ENCODE measurements at places on chromosomes 4 and X.
A peak's percentile ranks its signal among the peaks of the same experiment; 100 is the strongest.

GRCh38 chr4:127182687-127183086, 450.1 kb upstream of the INTU start:
- no peak for DNase-seq

- DNase-seq = no peak
Measured at GRCh38 chrX:68865300-68865699, 36.5 kb downstream of the EFNB1 start.

DNA sequence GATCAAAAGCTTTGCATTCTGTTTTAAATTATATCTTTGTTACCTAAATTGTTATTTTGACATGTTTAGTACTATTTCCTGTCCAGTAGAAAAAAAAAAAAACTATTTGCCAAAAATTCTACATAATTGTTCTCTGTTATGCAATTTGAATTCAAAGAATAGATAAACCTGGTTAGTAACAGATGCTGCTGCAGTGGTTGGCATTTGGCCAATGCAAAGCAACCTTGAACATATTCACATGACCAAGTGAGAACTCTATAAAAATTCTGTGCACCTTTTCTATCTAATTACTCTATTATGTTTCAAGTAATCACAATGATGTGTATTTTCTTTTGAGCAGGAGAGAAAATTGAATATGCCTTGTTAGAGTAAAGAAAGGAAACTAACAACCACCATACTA, 1473.4 kb downstream of the RPA4 start:
- no peak for DNase-seq

GRCh38 chr4:27807207-27807606, 946.6 kb downstream of the STIM2 start:
- DNase-seq = no peak

GRCh38 chr4:8540991-8541390, 39.2 kb upstream of the GPR78 start:
- DNase-seq = peak; percentile 49

DNA sequence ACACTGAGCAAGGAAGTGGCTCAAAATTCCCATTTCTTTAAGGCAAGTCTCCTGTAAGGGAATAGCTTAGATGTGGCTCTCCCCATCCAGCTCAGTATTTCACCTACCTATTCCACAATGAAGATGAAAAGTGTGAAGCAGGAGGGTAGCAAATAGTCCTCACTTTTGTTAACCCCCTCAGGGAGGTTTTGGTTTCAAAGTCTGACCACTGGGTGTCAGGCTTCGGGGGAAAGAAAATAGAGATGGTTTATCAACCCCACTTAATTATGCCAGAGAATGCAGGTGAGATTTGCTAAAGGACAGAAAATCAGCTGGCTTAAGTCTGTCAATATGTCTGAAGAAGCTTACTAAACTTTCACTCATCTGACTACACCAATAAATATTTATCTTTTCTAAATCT, 69.5 kb downstream of the DHX15 start:
- DNase-seq = no peak

- peak; percentile 14 for DNase-seq
Measured at GRCh38 chrX:29281078-29281742, 694.0 kb downstream of the IL1RAPL1 start.

GRCh38 chr4:2249526-2250356, 7.8 kb upstream of the HAUS3 start:
- DNase-seq = peak; percentile 59

- DNase-seq = peak; percentile 66
Measured at GRCh38 chr4:8000721-8001491, 61.2 kb upstream of the AFAP1 start.

DNA sequence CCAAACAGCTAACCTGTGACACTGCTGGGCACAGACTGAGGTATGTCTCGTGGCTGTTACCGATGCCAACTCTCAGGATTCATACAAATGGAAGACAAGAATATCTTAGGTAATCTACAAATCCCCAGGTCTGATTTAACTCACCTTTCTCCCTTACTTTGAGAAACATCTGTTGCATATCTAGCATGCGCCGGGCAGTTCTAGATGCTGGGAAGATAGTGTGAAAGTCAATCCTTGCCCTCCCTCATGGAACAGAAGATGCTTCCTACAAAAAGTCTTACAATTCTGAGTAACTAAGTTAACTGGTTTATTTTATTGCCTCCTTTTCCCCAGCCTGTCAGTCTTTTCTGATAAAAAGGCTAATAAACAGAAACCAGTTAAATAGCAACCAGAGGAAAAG, 212.2 kb upstream of the FAT1 start:
- no peak for DNase-seq

- DNase-seq = no peak
Measured at GRCh38 chr4:87977521-87978278, 2.2 kb downstream of the SPP1 start.

- DNase-seq = no peak
Measured at GRCh38 chr4:139686130-139686529, 20.5 kb downstream of the MGST2 start.

DNA sequence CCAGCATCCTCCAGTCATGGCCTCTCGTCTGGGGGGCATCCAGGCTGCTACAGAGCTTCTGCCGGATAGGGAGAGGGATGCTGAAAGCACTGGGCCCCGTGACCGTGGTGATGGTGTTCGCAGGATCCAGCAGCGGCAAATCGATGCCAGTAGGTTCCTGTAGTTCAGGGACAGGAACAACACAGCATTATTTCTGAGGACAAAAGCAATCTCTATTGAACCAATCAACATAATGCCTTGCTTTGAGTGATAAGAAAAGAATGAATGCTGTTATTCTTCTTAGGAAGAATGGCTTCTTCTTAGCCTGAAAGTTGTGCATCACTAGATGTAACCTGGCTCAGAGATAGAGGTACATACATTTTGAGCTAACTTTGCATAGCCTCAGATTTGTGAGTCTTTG, 378.6 kb downstream of the UNC5C start:
- no peak for DNase-seq

DNA sequence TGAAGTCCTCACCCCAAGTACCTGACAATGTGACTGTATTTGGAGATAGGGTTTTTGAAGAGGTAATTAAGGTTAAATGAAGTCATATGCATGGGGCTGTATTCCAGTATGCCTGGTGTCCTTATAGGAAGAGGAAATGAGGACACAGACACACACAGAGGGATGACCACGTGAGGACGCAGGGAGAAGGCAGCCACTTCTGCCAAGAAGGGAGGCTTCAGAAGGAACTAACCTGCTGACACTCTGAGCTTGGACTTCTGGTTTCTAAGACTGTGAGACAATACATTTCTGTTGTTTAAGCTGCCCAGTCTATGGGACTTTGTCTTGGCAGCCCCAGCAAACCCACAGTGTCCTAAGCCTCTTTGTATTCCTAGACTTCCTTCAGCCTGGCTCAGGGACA, 3.0 kb upstream of the SLC2A9 start:
- no peak for DNase-seq

DNA sequence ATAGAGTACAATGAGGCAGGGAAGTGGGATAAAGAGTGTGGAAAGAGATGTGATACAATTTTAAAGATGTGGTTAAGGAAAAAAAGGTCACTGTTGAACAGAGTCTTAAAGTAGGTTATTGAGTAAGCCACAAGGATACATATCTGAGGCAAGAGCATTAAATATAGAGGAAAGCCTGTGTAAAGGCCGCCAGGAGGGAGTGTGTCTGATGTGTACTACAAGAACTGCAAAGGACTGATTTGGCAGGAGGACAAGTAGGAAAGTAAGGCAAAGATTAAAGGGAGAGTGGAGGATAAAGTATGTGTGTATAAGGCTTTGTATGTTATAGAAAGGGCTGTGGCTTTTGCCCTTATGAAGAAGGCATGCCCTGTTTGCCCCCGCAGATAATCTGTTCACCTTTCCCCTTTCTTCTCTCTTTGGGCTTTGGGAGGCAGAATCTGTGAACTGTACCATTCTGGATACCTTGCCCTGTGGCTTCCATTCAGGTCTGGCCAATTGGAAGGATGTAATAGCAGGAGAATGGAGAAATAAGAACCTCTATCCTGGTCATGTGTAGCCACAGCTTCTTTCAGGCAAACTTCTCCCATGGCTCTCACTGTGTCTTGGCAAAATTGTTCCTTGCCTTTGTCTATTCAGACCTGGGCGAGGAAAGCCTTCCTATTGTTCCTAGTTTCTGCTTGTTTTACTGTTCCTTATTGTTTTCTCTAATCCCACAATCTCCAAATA, 68.9 kb upstream of the FAM47B start:
- no peak for DNase-seq

DNA sequence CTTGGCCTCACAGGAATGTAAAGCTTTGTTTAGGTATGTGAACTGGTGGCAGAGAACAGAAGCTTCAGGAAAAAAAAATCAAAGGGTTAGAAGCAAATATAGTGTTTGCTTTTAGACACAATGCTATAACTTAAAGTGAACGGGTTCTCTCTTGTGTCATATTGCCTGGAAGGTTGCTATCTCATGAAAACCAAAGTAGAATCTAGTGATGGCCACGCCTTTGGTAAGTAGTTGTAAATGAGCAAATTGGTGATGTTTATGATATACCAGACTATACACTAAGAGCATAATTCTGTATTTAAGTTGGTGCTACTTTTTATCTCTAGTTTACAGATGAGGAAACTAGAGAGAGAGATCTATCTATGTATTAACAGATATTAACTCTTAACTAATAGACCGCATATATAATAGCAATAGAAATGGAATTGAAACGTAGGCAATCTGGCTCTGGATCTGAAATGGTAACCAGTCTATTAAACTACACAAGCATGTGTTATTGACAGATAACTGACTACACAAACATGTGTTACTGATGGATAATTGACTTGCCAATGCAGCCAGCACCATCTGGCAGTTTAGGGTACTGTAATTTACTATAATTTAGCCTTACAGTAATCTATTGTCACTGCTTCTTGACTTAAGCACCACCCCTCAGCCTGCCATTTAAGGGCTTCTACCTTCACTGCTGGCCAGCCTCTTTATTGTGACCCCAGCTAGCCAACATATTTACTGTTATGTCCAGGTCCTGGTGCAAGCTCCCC, 40.8 kb downstream of the HCCS start:
- DNase-seq = no peak

DNA sequence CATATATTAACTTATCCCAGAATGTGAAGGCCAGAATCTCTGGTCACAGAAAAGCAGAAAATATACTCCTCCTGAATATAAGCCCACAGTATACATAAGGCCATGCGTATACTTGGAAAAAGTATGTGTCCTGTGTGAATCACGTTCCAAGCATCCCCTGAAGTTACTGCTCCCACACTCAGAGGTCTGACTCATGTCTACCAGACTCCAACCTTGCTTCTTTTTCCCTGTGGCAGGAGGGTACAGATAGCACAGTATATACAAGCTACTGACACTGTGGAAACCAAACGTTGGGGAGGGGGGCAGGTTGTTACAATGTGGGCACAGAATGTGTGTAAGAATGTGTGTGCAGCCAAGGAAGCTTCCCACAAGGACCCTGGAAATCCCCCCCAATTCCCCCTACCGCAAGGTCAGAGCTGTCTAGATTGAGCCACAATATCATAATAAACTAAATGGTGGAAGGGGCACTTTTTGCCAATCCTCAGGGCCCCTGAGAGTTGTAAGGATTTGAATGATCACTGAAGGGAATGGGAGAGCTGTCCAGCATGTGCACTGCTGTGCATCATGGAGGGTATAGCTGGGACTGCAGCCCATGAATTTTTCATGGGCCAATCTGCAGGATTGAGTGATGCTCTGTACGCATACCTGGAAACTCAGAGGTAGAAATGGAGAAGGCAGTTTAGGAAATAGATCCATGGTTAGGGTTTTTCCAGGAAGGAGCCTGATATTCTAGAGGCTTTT, 7.4 kb upstream of the RELL1 start:
- DNase-seq = peak; percentile 95

DNA sequence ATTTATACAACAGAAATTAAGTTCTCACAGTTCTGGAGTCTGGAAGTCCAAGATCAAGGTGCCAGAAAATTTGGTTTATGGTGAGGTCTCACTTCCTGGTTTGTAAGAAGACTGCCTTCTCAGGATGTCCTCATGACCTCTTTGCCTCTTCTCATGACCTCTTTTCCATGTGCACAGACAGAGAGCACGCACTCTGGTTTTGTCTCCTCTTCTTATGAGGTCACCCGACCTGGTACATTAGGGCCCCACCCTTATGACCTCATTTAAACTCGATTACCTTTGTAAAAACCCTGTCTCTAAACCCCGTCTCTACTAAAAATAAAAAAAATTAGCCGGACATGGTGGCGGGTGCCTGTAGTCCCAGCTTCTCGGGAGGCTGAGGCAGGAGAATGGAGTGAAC, 155.9 kb downstream of the KIT start:
- no peak for DNase-seq

GRCh38 chrX:49186125-49187027, at the start of gene PRICKLE3:
PRICKLE3 (minus strand) TSS chrX:49186373; CDS start chrX:49186297, 76 bp downstream.
- no peak for DNase-seq

GRCh38 chrX:15127010-15127409, 142.9 kb downstream of the ASB9 start:
- no peak for DNase-seq

DNA sequence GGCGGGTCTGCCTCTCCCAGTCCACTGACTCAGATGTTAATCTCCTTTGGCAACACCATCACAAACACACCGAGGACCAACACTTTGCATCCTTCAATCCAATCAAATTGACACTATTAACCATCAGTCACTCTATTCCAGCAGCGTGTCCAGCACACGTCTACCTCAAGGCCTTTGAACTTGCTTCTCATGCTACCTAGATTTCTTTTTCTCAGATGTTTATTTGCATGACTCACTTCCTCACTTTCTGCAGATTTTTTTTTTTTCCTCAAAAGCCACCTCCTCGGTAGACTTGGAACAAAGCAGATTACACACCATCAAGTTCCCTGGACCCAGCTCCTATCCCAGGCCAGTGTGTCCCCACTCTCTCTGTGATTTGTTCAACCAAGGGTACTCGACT, 49.5 kb downstream of the SUPT20HL2 start:
- no peak for DNase-seq

GRCh38 chrX:47992669-47993068, 11.1 kb downstream of the ZNF182 start:
- no peak for DNase-seq

DNA sequence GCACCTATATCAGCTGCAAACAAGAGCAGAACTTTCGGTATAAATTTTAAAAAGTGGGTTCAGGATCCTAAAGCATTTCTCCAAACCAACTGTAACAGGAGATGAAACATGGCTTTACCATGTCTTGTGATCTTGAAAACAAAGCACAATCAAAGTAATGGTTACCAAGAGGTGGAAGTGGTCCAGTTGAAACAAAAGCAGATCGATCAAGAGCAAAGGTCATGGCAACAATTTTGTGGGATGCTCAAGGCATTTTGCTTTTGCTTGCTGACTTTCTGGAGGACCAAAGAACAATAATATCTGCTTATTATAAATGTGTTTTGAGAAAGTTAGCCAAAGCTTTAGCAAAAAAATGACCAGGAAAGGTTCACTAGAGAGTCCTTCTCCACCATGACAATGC, 116.9 kb upstream of the RAP2C start:
- DNase-seq = no peak

GRCh38 chrX:42102586-42103282, 179.4 kb upstream of the CASK start:
- DNase-seq = no peak

GRCh38 chr4:3865986-3866812, 100.0 kb downstream of the ADRA2C start:
- peak; percentile 81 for DNase-seq

GRCh38 chr4:917466-917865, 14.7 kb downstream of the GAK start:
- DNase-seq = no peak

All from osteoblast (primary cell).